ENCODE measurements at places on chromosomes 5 and 9.

GRCh38 chr9:87350915-87351314, 146.8 kb upstream of the DAPK1 start:
- DNase-seq, result no peak

GRCh38 chr5:569358-569867, 42.7 kb upstream of the CEP72 start:
- no peak for DNase-seq

DNA sequence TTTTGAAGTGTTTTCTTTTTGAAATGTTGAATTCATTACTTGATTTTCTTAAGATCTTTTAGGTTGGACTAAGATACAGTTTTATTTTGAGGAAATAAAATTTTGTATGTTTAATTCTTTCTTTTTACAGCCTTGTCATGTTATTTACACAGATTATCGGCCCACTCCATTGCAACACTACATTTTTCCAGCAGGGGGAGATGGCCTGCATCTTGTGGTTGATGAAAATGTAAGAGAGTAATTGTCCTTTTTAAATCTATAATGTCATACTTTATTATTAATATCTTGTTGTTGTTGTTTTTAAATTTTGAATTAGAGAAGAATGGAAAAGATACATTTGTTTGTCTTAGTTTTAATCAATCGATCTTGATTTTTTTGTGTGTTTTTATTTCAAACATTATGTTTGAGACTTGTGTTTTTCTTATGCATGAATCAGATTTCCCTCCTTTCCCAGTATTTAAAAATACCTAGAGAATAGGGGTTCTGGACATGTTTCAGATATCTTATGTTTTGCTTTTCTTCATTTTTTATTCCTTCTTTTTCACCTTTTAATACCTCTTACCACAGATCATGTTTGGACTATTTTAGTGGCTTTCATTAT, 36.7 kb downstream of the MTREX start:
- peak; percentile 54 for DNase-seq

- peak; percentile 53 for DNase-seq
Observed at GRCh38 chr9:75185585-75186170, 97.4 kb downstream of the OSTF1 start.

GRCh38 chr9:132587592-132587955, 5.2 kb downstream of the BARHL1 start:
- DNase-seq, result no peak

- no peak for DNase-seq
Observed at GRCh38 chr5:119019949-119020348, 31.6 kb upstream of the DTWD2 start.

GRCh38 chr5:93311881-93312280, 269.1 kb downstream of the NR2F1-AS1 start:
- DNase-seq, result no peak

DNA sequence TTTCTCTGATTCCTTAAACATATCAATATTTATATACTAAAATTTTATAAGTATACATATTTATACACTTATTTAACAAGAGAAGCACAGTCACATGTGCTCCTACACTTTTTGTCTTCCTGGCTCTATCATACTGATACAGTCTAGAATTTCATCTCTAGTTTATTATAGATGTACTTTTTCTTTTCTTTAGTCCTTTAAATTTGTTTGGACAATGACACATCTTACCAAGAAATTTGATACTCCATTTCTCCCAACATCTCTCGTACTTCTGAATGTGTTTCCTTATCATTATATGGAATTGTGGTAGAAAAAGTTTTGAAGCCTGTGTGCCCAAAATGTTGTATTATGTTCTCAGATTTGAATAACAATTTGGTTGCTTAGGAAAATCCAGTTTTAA, 104.6 kb downstream of the DMRT2 start:
- DNase-seq, result no peak

DNA sequence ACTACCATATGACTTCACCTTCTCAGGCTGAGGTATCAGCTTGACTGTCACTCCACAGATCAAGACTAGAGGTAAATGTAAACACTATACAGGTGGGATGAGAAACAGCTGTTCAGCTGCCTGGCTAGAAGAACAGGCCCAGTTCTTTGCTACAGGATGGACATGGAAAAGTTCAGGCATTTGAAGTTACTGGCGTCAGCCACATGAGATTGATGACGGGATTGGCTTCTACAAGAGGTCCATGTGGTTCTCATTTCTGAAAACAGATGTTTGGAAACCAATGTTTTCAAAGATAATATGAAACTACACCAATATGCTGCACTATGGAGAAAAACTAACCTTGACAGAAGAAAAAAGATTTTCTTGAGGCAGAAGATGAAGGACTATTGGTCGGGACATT, 324.1 kb downstream of the CDH10 start:
- no peak for DNase-seq

- DNase-seq, result no peak
Observed at GRCh38 chr5:120767178-120767820, 303.2 kb downstream of the PRR16 start.

DNA sequence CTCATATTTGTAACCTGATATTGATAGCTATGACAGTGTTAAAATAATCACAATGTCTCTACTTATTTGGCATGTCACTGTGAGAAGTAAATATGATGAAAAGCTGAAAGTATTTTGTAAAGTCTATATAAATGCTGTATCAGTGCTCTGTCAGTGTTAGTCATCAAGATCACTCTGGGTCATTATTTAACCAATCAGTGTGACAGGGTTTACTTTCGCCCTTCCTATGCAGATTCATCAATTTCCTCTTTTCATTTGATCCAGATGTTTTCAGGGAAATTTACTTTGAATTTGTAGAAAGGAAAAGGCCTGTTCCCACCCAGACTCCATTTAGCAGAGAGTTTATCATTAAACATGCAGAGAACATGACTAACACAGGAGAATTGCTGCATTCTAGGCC, 9.9 kb upstream of the PCSK5 start:
- no peak for DNase-seq

DNA sequence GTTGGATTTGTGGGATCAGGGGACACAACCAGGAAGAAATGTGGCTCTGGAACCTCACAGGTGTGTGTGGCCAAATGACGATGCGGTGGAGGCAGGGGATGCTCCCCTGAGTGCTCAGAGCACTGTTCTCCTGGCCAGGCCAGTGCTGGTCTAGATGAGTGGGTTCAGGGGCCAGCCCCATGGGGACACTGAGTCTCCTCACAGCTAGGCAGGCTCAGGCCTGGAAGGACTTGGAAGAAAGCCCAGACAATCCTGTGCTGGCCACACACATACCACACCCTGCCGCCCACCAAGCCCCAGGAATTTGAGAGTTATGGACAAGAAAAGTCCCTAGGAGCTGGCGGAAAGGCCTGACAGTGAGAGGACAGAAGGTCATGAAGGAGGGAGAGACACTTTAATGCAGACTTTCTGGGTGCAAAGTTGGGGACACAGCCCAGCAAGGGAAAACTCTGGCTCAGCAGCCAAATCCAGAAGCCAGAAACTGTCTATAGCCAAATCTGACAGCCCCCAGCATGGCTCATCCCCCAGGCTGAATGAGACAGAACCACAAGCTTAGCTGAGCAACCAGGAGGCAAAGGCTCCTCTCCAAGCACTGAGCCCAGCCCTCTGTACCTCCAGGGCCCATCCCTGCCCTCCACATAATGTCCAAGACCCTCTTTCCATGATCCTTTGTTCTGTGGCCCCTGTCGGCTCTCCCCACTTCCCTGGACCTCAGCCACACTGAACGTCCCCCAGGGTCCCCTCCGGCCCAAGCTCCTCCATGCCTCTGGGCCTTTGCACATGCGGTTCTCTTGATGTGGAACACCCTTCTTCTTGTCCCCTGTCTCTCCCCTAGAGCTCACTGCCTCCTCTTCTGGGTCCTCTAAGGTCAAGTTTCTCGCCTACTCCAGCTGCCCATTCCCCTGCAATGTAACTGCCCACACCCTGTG, 22.4 kb downstream of the LHX6 start:
- no peak for DNase-seq

DNA sequence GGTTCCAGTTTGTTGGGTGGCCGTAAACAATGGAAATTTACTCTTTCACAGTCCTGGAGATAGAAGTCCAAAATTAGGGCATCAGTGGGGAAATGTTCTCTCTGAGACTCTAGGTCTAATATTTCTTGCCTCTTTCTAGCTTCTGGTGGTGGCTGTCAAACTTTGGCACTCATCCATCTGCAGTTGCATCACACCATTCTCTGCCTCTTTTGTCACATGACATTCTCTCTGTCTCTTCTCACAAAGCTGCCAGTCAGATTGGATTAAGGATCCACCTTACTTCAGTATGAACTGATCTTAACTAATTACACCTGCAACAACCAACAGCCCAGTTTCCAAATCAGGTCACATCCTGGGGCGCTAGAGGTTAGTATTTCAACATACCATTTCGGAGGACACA, 222.9 kb upstream of the FTMT start:
- no peak for DNase-seq

Measured in stimulated activated CD4-positive, alpha-beta T cell treated with anti-CD3 and anti-CD28 coated beads, Interleukin-12 subunit alpha, Interleukin-12 subunit beta, amount 100 ng/mL, for 4 hours (primary cell).